ENCODE measurements at places on chromosomes 6 and 20. TPM values are rescaled to one million over a fixed set of nuclear protein-coding genes. Genes with fewer than 3 reads are reported as not detected.

- no peak for DNase-seq
Observed at GRCh38 chr6:14105547-14105946, 12.0 kb upstream of the CD83 start.

HTR1B gene
- total RNA-seq = 2.7 TPM

PGBD1 gene
- 5.2 TPM for total RNA-seq

- no peak for DNase-seq
Observed at GRCh38 chr20:49337357-49337756, 59.5 kb upstream of the ZNFX1 start.

DNA sequence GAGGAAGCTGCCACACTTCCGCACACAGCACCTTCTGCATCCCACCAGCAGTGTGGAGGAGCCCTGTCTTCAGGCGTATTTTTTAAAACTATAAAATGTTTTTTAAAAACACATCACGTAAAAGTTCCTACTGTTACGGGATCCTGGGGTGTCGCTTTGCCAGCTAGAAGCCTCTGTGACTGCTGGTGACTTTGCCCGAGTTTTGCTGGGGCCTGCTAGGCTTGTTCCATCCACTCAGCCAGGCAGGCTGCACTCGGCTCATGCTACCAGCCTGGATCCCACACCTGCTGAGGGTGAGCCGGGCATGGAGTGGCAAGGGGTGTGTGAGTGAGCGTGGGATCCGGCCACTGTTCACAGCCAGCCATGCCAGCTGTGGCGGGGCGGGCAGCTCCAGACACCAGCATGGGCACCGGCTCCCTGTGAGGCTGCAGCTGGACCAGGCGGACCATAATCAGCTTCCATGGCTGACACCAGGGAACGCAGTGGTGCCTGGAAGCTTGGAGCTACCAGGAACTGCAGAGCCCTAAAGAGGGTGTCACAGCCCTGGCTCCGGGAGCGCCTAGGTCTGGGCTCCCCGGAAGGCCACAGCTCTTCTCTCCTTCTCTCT, 12.3 kb upstream of the SLCO4A1 start:
- no peak for DNase-seq
